AG08396 (cell line): ENCODE measurements at places on chromosomes 4 and X.

- DNase-seq: no peak
Measured at GRCh38 chr4:48960988-48961635, 25.0 kb upstream of the CWH43 start.

DNA sequence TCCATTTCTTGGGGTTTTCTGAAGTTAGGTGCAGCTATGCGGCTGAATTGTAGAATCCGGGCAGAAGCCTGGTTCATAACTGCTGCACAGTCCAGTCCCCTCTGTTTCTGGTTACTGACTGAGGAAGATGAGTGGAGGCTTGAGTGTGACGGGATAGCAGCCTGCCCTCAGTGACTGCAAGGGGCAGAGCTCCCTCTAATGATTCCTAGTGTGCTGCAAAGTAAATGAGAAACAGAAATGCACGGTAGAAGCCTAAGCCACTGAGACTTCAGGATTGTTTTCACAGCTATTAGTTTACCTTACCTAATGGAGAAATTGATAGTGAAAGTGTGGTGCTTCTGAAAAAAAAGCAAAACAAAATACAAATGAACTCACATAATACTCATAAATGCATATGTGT, 189.2 kb downstream of the GPM6A start:
- DNase-seq: no peak

DNA sequence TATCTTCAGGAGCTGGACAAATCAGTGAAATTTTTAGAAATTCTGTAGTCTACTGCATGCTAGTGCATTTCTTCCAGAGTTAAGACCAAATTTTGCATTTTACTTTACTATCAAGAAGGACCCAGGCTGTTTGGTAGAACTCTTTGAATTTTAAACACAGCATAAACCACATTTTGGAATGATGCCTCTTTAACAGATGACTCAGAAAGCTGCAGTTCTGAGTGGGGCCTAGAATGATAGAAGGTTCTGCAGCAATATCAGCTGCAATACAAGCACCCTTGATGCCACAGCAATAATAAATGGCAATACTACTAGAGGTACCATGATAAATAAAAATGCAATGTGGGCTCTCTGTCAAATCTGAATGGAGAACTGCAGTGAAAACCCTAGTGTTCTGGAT, 198.7 kb downstream of the TMA16 start:
- peak; percentile 16 for DNase-seq

DNA sequence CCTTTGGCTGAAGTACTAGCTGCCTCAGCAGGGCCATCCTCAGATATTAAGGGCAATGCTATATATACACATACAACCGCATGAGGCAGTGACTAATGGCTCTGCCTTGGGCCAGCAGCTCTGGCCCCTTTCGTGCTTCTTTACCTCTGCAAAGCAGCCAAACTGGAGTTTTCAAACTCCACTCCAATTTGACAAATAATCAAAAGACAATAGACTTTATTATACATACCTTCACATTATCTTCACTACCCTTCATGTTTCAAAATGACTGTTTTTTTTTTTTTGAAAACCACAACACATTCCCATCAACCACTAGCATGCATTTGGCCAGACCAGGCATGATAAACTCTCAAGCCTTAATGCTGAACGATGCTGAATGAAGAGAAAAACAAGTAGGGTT, 187.7 kb downstream of the ENOX2 start:
- peak; percentile 9 for DNase-seq

GRCh38 chr4:112585977-112586736, 50.6 kb downstream of the ZGRF1 start:
- no peak for DNase-seq

DNA sequence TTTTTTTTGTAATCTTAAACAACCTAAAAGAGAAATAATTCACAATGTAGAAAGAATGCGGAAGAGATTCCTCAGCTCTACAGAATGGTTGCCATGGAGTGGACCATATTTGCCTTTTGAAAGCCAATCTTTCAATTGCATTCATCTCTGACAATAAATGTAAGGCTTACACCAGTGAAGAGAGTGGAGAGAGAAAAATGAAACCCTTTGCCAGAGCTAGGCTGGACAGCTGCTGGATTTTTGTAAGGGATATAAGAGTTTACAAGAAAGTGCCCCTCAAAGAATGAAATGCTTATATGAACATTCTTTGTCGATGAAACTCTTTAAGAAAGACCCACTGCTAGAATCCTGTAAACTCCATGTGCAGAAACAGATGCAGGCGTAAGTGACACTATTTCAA, 66.0 kb upstream of the FAT1 start:
- DNase-seq: peak; percentile 32
